Stimulated activated naive CD8-positive, alpha-beta T cell treated with anti-CD3 and anti-CD28 coated beads, Interleukin-15, amount 100 ng/mL, for 72 hours (primary cell): ENCODE measurements at places on chromosomes 2 and 18.
A peak's percentile ranks its signal among the peaks of the same experiment; 100 is the strongest.

- DNase-seq: no peak
Measured at GRCh38 chr2:27073782-27074181, 2.3 kb upstream of the OST4 start.

- DNase-seq: no peak
Measured at GRCh38 chr2:20516646-20517341, 69.9 kb downstream of the RHOB start.

GRCh38 chr2:100017633-100018032 is 124.8 kb downstream of the AFF3 start:
- no peak for DNase-seq

DNA sequence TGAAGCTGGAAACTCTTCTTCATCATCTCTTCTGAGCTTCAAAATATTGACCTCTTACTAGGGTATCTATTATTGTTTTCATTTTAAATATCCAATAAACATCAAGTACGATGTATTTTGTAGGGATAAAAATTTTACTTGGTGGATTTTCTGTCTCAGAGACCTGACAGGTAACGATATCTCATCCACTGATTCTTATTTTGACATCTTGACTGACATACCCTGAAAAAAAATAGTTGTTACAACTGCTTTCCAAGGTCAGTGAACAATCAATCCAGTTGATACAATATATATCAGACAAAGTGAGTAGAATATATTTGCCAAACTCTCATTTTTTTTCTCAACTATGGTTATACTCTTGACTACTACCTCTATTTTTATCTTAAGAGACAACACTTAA is 963.7 kb upstream of the CDH2 start:
- DNase-seq: no peak

DNA sequence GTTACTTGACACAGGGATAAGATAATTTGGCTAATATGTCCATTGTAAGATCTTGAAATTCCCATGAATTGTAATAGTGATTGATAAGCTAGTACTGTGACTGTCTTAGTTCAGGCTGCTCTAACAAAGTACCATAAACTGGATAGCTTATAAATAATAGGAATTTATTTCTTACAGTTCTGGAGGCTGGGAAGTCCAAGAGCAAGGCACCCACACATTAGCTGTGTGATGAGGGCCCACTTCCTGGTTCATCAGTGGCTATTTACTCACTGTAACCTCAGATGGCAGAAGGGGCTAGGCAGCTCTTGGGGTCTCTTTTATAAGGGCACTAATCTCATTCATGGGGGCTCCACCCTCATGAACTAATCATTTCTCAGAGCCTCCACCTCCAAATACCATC is 28.5 kb downstream of the NOSTRIN start:
- no peak for DNase-seq

- no peak for DNase-seq
Measured at GRCh38 chr2:226793646-226794045, 6.0 kb downstream of the IRS1 start.

DNA sequence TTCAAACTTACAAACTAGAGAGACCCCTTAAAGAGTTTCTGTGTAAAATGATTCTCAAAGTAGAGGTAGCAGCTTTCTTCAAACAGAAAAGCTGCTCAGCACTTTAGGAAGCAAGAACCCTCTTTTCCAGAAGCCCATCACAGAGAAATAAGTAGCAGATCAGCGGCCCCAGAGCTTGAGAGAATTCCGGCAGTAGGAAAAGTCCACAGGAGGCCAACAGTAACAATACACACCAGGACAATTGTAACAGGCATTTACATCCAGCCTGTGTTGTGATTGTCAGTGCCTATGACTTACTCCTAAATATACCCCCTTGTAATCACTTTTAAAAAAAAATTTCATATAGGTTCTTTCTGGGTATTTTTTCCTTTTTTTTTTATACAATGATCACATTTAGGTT is 161.4 kb upstream of the ACVR2A start:
- no peak for DNase-seq

GRCh38 chr2:143452817-143453451 is 323.7 kb downstream of the ARHGAP15 start:
- peak; percentile 44 for DNase-seq

GRCh38 chr2:233301811-233302210 is 5.8 kb upstream of the SAG start:
- DNase-seq: no peak

- DNase-seq: peak; percentile 66
Measured at GRCh38 chr2:241009601-241010530, 11.4 kb downstream of the SNED1 start.

- DNase-seq: no peak
Measured at GRCh38 chr18:79796531-79797405, 970 bp upstream of the KCNG2 start.

DNA sequence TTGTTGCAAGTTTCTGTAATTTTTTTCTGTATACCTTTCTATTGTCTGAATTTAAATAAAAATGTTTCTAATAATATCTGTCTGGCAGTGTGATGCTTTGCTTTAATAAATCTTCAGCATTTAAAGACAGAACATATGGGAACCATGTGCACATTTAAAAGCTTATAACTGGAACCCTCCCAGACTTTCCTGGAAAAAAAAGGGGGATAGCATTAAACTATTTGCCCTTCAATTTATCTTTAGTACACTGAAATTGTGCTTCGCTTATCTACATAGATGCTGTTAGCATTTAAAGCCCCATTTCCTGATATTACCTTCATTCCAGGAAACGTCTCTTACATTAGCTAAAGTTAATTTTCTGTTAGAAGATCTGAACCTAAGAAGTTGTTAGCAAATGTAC is 64.6 kb downstream of the ZC3H6 start:
- DNase-seq: no peak

- DNase-seq: no peak
Measured at GRCh38 chr2:12824778-12825379, 108.1 kb downstream of the TRIB2 start.

GRCh38 chr18:11055721-11056120 is 93.6 kb downstream of the PIEZO2 start:
- no peak for DNase-seq

DNA sequence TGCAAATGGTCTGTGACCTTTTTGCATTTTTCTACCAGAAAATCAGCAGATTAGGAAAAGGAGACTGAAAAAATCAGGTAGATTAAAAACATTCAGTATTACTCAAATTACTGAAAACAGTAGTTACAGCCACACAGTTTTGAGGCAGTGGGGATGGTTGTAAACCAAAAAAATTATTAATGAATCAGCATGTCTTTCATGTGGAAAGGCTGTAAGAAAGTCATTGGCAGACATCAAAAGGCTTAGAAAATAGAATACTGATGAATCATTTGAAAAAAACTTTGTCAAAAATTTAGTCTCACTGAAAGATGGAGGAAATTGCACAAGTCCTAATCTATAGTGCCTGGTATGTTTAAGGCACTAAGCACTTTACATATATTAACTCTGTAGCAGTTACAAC is 133.9 kb upstream of the GCFC2 start:
- DNase-seq: no peak

DNA sequence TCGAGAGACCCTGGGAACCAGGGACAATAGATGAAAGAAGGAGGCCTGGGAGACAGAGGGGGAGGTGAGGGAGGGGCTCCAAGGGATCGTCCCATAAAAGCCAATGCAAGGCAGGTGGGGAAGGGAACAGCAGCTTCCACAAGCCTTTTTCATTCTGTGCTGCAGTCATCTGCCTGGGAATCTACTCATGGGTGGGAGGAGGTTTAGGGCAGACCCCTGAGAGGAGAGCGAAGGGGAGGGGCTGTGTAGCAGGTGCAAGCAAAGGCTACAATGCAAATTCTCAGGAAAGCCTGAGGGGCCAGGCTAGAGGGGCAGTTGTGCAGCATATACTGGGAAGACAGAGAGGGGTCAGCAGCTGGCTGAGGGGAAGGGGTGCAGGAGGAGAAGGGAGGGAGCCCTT is 135.4 kb downstream of the SETBP1 start:
- no peak for DNase-seq

DNA sequence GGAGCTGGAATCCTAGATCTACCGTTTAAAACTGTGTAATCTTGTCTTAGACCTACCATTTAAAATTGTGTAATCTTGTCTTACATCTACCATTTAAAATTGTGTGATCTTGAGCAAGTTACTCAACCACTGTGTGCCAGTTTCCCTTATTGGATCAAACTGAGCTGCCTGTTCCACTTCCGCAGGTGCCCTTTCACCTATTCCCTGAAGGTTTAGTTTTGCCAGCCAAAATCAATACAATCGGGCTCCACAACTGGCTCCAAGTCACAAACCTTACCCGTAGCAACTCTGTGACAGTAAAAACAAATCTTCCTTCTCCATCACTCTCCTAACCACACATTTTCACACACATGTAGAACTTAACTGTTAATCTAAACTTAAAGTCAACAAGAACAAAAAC is 20.1 kb downstream of the DOCK10 start:
- no peak for DNase-seq

- no peak for DNase-seq
Measured at GRCh38 chr2:182713601-182714000, 2.5 kb upstream of the DNAJC10 start.

GRCh38 chr2:174717273-174717672 is 47.0 kb downstream of the CHRNA1 start:
- DNase-seq: peak; percentile 22

- DNase-seq: peak; percentile 70
Measured at GRCh38 chr2:196239622-196240587, 68.5 kb upstream of the STK17B start.

- no peak for DNase-seq
Measured at GRCh38 chr18:78673516-78674321, 305.9 kb upstream of the SALL3 start.

GRCh38 chr2:1004398-1004797 is 53.7 kb downstream of the SNTG2 start:
- peak; percentile 34 for DNase-seq

DNA sequence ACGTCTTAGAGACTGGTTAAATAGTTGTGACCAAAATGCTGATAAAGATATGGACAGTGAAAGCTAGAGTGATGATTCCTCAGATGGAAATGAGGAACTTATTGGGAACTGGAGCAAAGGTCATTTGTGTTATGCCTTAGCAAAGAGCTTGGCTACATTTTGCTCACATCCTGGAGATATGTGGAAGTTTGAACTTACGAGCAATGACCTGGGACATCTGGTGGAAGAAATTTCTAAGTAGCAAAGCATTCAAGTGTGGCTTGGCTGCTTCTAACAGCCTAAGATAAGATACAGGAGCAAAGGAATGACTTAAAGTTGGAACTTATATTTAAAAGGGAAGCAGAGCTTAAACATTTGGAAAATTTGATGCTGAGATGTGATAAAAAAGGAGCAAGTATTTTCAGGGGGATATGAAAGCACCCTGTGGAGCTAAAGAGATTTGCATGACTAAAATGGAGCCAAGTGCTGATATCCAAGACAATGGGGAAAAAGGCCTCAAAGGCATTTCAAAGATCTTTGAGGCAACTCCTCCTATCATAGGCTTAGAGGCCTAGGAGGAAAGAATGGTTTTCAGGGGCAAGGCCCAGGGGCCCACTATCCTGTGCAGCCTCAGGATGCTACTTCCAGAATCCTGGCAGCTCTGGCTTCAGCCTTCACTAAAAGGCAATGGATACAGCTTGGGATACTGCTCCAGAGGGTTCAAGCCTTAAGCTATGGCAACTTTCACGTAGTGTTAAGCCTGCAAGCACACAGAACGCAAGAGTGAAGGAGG is 124.1 kb upstream of the KLHL14 start:
- DNase-seq: no peak

DNA sequence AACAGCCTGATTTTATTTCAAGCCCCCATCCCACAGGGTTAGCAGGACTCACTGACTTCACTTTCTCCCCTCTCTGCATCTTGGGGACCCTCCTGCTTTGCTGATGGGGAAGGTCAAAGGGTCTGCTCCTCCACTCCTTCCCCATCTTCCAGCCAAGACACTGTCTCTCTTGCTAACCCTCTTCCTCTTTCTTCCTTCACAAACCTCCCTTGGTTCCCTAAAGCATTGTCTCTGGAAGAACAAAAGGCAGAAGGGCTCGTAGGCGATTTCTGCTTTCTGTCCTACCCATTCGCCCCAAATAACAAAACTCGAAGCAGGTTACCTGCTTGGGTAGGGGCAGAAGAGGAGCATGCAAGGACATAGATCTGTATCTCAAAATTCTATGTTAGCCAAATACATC is 5.5 kb upstream of the SLC4A3 start:
- DNase-seq: no peak

DNA sequence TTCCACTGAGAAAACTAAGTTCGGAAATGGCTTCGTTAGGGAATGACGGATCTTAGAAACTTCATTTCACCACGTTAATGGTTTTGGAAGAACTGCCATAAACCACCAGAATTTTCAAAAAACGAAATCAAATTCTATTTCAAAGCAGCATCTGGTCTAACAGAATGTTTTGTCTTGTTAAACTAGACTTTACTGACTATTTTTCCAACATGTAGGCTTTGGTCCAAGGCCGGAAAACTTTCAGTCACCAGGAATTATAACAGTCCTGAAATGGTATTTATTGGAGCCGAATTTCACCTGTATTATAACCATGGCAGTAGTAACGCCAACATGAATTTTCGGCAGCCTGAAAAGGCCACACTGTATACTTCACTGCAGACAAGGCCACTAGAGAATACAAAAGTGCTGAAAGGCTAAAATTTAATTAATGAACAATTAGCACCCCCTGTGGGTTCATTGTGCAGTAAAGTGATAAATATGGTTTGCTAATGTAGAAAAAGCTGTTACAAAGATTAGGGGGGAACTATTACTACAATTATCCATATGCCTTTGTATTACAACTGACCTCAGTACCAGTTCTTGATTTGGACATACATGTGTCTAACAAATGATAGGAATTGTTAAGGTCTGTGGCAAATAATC is 116.4 kb downstream of the ZNF521 start:
- no peak for DNase-seq

GRCh38 chr2:50719837-50720696 is 311.9 kb downstream of the NRXN1 start:
- no peak for DNase-seq

- DNase-seq: no peak
Measured at GRCh38 chr18:21000667-21001066, 110.9 kb downstream of the ROCK1 start.

- DNase-seq: no peak
Measured at GRCh38 chr2:120747706-120748105, 12.0 kb downstream of the GLI2 start.

DNA sequence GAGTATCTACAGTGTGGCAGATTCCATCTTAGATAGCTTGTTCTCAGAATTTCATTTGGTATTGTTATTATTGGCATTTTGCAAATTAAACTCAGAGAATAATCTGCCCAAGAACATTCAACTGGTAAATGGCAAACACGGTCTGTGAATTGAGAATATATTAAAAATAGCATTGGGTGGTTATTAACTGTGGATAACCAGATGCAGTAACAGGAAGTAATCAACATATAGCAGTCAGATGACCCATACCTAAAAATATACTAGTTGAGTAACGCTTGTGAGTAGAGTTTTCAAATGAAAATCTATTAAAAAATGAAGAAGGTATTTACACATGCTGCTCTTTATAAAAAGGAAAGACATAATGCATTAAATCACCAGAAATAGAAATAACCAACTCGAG is 129.5 kb downstream of the ZNF804A start:
- DNase-seq: no peak

DNA sequence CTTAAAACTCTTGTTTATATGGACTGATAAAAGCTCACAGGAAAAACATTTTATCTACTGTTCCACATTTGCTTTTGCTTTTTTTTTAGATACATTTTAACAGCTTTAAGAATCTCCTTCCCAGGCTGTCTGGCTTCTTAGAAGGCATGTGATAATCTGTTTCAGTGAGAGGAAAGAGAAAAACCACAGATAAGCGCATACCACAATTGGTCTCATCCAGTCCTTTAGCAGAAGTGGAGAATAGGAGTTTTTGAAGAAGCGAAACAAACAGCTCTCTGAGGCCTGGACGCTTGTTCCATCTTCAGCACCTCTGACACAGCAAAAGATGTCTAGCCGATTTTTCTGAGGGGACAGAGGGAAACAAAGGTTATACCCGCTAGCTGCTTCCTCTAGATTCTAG is 37.6 kb downstream of the RMC1 start:
- DNase-seq: no peak
